Posterior cingulate gyrus (tissue), 11 donors: ENCODE measurements at places on chromosomes 5 and 9.

DNA sequence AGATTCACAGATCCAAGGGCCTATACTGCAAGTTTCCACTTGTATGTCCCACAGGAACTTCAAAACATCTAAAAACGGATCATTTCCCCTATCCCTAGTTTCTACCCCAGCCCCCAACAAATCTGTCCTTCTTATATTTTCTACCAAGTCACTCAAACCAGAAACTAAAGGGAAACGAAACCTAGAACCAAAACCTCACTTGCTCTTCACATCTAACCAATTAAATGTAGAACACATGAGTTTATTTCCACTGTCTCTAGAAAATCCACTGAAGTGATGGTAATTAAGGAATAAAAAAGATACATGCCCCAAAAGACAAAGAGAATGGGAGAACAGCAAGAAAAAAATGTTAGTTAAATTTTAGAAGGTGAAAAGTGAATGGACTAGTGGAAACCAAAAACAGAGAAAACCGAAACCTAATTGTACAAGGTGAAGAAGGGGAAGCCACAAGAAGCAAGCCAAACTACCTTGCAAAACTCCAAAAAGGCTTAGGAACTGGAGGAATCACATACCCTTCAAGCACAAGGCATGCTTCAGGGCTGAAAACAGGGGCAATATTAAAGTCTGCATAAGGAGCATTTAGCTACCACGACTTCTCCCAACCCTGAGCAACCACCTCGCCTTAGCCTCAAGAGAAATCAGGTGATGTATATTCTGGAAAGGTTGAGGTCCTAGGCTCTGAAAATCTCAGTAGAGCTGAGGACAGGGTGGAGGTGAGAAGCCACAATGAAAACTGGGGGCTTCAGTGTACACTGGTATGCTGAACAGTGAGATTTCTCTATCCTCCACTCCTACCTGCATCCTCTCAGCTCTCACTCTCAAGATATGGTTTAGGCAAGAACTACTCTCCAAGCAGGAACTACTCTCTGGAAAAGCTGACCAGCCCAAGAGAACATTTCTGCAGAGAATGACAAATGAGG is 11.1 kb downstream of the SMU1 start:
- no peak for DNase-seq

GRCh38 chr9:124857533-124858162 is 4.1 kb downstream of the RPL35 start:
- DNase-seq, result no peak

- peak; percentile 72 for DNase-seq
Observed at GRCh38 chr9:137269231-137269772, 8.2 kb upstream of the TOR4A start.

DNA sequence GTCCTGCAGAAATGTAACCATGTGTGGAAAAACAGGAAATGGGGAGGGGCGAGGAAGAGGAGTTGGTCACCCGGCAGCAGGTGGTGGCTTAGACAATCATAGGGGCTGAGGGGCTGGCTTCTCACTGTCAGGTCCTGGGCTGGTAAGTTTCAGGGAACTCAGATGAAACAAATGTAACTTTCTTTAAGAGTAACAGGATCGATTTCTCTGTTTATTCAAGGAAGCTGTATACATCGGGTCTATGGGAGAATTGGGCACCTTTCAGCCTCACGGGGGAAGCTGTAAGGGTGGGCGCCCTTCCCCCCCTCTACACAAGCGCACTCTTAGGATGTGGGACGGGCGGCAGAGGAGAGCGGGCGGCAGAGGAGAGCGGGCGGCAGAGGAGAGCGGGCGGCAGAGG is 104.3 kb upstream of the SIMC1 start:
- no peak for DNase-seq

- no peak for DNase-seq
Observed at GRCh38 chr9:976258-976942, at the start of gene DMRT3. DMRT3 (plus strand) TSS chr9:976655; CDS start chr9:977002, 347 bp downstream.

GRCh38 chr5:98110282-98110691 is 663.2 kb upstream of the RGMB start:
- DNase-seq, result no peak

GRCh38 chr9:96135076-96135752 is 166.8 kb downstream of the HSD17B3 start:
- DNase-seq, result no peak

- no peak for DNase-seq
Observed at GRCh38 chr5:149688406-149688805, 41.7 kb upstream of the PPARGC1B start.

DNA sequence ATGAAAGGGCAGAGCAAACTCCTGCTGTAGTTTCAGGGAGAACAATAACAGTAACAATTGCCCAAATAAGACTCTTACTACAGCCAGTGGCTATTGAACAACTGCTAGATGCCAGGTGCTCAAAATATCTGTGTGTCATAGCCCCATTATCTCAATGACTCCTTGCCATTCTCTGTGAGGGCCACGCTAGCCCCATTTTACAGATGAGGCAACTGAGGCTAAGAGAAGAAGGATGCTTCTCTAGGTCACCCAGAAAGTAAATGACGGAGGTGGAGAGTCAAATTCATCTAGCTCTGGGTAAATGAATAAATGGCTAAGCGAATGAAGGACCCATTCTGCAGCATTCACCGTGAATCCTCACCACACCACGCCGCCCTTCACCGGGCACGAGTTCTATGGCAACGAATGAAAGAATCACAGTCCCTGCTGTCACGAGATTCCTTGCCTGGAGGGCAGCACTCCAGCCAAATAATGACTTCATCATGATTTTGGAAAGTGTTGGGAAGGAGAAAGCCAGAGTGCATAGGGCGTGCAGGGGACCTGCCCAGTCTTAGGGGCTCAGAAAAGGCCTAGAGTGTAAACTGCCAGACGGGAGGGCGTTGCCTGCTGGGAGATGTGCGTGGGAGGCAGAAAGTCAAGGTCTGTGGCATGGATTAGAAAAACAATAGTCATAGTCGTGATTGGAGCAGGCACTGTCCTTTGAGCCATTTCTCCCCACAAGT is 147.2 kb downstream of the C9orf50 start:
- no peak for DNase-seq

DNA sequence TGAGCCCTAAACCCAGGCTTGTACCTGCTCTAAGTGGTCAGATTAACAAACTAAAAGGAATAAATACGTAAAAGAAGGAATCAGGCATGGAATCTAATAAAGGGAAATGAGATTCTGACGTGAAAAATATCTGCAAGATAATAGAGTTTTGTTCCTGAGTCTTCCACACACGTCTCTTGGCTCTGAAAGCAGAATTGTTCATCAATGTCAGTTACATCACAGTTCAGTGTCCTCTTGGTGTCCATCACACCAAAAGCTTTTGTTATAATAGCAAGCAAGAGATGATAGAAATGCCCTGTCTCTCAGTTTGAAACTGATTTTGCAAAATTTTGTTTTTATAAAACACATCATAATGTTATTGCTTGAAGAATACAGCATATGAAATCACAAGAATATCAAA is 34.7 kb upstream of the NMUR2 start:
- no peak for DNase-seq

DNA sequence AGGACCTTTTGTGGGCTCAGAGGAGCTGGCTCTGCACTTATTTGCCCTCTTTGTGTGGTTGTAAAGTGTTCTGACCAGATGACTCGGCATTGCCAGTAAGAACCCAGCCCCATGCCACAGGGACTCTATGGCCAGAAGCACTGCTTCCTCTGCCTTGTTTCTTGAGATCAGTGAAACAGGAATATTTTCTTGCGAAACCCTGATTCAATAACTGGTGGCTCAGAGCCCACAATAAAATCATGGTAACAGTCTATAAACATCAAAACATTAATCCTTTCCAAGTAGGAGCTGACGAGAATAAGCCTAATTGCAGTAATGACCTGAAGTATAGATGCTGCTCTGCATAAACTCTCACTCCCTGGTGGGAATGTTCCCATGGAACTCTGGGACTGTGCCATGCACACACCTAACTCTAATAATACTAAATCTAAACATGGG is 344.3 kb downstream of the ZNF608 start:
- no peak for DNase-seq

GRCh38 chr5:55671975-55672374 is 40.1 kb downstream of the SLC38A9 start:
- DNase-seq, result no peak

DNA sequence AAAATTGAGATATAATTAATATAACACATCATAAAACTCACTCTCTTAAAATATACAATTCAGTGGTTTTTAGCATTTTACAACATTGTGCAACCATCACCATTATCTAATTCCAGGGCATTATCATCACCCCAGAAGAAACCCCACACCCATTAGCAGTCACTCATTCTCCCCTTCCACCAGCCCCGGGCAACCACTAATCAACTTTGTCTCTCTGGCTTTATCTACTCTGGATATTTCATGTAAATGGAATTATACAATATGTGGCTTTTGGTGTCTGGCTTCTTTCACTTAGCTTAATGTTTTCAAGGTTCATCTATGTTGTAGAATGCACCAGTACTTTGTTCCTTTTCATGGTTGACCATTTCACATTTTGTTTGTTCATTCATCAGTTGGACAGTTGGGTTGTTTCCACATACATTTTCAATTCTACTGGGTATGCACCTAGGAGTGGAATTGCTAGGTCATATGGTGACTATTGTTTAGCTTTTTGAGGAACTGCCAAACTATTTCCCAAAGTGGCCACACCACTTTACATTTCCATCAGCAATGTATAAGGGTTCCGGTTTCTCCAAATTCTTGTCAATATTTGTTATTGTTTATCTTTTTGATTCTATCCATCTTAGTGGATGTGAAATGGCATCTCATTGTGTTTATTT is 62.4 kb downstream of the MARCHF3 start:
- DNase-seq, result no peak

DNA sequence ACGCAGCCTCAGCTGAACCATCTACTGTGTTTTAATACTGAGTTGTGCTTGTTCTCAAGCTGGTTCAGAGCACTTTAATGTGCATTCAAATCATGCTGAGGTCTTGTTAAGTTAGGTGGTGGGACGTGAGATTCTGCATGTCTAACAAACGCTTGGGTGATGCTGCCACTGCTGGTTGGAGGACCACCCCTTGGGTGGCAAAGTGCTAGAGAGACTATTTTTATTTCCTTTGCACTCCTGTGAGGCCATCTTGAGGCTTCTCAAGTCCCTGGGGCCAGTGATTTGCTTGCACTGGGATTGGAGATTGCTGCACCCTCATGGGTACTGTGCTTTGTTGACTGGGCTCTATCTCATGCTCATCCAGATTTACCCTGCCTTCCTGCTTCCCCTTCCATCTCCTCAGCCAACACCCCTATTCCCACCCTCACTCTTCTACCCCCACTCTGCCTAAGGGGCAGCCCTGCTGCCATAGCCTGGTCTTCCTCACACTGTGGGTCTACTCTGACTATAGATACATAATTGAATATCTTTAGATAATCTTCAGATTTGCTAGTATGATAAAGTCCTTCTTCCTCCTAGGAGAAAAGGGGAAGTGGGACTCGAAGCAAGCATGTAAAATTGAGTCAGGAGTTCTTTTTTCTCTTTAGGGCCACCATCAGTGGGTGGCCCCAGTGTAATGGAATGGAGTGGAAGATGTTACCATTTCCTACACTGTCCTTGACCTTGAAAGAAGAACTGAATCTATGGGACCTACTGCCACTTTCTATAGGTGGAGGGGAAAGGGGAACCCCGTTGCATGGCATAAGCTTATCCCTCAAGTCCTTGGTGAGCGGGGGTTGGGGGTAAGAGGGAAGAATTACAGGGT is 45.1 kb upstream of the SUB1 start:
- no peak for DNase-seq

DNA sequence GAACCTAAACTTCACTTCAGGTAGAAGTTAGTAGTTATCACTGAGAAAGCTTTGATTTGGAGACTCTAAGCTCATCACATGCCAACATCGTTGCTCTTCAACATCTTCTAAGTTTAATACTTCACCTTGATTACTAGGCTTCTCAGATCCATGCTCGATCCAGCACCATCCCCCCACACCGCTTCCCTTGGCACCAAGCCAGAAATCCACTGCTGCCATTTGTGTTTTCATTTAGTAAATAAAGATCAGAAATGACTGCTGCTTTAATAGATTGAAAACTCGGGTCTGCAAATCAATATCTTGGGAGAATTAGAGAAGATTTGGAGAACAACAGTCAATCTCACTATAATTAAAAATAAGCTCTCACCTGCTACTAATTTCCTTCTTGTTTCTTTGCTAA is 214.7 kb upstream of the NR4A3 start:
- no peak for DNase-seq

DNA sequence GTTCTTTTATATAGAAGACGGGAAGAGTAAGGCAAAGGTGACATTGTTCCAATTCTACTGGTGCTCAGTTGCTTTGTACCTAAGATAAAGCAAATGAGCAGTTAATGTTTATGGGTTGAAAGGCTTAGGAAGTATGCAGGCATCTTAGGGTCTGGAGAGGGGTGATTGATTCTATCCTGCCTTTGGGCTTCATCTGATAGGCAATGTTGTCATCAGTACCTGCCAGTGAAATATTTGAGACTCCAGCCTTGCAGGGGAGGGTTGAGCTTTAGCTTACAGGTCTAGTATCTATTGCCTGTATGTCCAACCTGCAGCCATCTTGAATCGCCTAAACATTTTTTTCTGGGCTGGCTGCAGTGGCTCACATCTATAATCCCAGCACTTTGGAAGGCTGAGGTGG is 13.8 kb upstream of the CTSV start:
- no peak for DNase-seq
